CD4-positive, alpha-beta T cell treated with Interleukin-1 beta for 1 hour (primary cell): ENCODE measurements at places on chromosomes 5 and 9.

DNA sequence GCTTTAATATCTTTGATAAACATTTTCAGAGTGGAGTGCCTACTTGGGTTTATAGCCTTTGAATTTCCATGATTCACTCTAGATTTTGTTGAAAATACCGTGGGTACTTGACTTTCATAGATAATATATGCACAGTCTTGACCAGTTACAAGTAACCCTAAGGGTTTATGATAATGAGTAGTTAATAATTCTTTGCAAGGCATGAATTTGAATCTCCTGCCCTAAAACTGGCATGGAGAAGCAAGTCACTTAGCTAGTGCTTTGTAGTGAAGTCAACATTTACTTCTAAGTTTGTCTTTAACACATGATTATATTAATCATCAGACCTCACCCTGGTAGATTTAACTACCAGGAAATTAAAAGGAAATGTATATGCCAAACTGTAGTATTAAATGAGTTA, 115.8 kb downstream of the CWC27 start:
- no peak for DNase-seq

DNA sequence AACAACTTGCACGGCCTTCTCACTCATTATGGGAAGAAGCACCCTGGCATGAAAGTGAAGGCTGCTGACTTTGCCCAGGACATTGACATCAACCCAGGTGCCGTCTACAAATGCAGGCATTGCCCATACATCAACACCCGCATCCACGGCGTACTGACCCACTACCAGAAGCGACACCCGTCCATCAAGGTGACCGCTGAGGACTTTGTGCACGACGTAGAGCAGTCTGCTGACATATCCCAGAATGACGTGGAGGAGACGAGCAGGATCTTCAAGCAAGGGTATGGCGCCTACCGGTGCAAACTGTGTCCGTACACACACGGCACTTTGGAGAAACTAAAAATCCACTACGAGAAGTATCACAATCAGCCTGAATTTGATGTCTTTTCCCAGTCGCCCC, 65.4 kb downstream of the ZNF462 start:
- no peak for DNase-seq

- no peak for DNase-seq
Observed at GRCh38 chr5:169183576-169183975, 117.4 kb downstream of the SLIT3 start.

DNA sequence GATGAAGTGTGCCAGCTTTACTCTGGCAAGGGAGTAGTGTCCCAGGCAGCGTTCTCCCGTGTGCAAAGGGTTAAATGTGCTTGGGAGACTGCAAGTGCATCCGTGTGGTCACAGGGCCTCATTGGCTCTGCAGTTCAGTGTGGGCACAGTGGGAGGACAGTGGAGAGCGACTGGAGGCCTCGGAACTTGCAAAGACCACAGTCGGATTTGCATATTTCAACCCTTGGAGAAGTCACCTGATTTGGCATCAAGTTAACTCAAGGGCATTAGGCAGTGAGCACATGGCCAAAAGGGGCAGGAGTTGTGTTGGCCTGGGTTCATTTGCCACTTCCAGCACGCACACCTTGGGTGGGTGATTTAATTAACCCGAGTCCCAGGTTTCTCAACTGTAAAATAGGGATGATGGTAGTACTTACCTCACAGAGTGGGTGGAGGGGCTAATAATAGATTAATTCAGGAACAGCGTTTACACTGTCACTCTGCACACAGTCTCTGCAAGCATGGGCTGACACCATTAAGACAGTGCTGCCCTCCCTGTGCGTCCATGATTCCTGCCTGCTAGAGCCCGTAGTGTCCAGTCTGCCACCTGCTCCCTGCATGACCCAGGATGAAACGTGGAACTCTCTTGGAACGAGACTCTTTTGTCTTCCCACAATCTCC, 22.7 kb downstream of the JADE2 start:
- DNase-seq, result no peak
